NCI-H1048 (cell line): ENCODE measurements at places on chromosomes 2 and 18.

GRCh38 chr2:240208631-240209211 is 68.3 kb upstream of the OTOS start:
- DNase-seq, result no peak

- DNase-seq, result no peak
Measured at GRCh38 chr18:48090021-48090420, 159.6 kb upstream of the SMAD2 start.

- no peak for DNase-seq
Measured at GRCh38 chr2:2738684-2739083, 407.6 kb upstream of the MYT1L start.

DNA sequence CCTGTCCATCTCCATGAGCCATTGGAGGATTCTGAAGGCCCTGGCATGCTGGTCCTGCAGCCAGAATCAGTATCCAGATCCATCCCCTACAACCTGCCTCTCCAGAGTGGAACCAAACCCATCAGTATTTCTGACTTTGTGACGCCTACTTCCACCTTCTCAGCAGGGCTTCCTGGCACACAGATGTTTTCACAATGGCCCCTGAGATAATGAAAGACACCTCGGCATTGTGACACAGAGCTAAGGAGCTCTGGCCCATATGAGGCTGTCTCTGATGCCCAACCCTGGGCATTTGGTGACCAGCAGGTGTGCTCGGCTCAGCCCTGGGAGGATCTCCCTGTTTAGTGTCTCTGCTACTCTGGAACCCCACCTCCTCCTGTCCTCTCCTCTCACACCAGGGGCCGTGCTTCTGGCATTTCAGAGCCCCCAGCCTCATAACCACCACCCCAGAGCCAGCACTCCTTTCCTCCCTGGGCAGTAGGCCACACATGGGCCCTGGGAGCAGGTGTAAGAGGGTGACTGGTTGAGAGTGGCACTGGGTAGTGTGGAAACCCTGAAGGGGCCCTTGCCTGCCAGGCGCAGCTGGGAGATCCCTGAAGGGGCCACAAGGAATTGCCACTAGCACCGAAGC is 38.2 kb downstream of the FOSL2 start:
- no peak for DNase-seq

DNA sequence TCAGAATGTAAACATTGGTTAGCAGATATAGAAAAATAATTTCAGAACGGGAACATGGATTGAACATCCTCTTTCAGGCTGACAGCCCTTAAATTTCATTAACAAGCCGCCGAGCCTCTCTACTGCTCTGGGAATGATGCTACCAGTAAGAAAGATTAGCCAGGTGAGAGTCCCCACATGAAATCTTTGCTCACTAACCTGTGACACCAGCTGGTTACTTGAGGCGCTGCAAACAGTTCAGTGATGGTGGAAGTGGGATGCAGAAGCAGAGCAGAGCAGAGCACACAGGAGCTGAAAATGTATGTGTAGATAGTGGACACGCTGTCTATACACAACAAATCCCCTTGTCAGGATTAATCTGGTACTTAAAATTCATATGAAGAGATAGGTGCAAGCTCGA is 721.1 kb downstream of the DPP10 start:
- DNase-seq, result no peak

DNA sequence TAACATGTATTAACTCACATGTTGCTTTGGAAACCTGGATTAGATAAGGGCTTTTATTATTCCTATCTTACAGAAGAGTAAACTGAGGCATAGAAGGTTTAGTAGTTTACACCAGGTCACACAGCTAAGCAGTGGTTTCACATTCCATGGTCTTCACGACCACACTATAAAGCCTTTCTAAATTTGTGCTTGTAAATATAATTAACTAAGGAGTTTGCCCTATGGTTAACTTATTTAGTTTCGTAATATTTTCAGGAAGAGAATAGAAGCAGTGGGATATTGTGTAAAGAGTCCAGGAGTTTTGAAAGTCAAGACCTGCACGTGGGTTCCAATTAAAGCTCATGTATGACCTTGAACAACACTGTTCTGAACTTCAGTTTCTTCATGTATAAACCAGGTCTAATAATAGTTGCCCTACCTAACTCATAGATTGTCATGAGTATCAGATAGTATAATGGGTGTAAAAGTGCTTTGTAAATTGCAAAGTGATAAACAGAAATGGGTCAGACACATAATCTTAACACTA is 19.5 kb upstream of the SOS1 start:
- no peak for DNase-seq

- DNase-seq, result no peak
Measured at GRCh38 chr2:46798041-46798440, 117.6 kb downstream of the MCFD2 start.

DNA sequence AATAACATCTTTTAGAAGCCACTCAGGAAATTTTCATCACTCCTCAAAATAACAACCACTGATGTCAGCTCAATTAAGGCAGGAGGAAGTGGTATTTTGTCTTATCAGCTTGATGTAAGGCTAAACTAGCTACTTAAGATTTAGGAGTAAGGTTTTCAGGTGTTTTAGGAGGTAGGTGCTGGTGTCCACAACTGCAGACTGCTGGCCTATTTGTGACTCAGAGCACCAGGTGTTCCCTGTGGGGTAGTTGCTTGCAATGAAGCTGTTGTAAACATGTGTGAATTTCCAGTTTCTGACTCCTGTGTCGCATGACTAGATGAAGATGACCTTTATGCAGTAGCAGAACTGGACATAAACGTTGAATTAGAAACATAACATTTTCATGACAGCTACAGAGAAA is 164.2 kb downstream of the THSD7B start:
- no peak for DNase-seq

- DNase-seq, result no peak
Measured at GRCh38 chr2:100902817-100903405, 83.0 kb downstream of the NPAS2 start.

- no peak for DNase-seq
Measured at GRCh38 chr2:181575024-181575649, 81.8 kb downstream of the CERKL start.

DNA sequence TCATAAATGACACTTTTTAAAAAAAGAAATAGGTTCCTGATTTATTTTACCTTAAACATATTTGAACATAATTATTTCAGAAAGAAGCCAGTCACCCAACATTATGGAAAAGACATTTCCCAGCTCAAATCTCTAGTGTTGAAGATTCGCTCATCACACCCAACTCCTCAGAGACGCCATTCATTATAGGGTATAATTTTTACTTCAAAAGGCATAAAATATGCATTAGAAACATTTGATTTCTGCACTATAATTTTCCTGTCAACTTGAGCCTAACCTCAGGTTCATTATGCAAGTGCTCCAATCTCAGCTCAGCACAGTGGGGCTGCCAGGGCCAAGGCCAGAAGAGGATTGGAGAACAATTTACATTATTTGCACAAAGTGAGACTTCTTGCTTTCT is 58.8 kb upstream of the TTN start:
- no peak for DNase-seq

GRCh38 chr18:79542876-79543750 is 136.5 kb upstream of the CTDP1 start:
- no peak for DNase-seq

DNA sequence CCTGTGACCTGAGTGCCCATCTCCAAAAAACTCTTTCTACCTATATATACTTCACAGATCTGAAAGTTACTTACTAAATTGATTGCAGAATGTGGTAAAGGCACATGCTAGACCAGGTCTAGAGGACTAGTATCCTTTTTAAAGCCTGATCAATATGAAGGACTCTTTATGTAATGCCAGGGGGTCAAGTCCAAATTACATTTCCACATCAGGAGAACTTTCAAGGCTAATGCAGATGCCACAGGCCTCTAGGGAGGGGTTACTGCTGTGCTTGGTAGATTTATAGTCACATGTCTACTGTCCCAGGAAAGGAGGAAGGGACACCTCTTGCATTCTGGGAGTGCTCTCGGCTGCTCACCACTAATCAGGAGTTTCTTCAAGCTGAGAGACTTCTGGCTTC is 118.4 kb upstream of the NOSTRIN start:
- DNase-seq, result no peak

- DNase-seq, result no peak
Measured at GRCh38 chr2:38120264-38120592, 44.3 kb upstream of the CYP1B1 start.

DNA sequence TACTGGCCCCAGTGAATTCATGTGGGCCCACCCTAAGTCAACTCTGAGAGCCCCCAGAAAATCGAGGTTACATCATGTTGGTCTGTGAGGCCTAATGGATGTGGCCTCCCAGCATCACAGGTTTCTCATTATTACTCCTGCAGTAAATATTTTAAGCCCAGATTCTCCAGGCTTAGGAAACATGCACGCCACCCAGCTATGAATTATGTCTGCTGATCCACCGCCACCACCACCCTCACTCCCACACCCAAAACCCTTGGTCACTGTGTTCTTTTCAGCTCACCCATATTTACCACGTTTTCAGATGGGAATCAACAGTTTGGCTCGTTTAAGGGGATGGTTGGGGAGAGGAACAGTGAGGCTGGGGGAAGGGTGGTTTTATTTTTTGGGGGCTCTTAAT is 128.6 kb downstream of the NCK2 start:
- DNase-seq, result no peak

DNA sequence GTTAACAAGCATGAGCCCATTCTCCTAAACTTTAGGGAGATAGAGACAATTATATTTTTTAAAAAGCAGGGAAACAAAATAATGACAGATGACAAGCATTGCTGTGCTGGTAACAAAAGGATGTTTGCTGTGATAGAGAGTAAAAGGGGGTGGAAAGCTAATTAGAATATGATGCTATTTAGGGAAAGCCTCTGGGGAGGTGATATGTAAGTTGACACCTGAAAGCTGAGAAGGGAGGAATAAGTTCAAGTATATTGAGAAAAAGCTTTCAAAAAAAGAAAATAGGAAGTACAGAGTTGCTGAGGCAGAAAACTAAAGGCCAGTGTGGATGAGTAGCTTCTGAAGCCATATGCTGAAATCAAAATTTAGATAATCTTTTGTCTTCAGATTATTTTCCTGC is 565.2 kb upstream of the NRXN1 start:
- no peak for DNase-seq

DNA sequence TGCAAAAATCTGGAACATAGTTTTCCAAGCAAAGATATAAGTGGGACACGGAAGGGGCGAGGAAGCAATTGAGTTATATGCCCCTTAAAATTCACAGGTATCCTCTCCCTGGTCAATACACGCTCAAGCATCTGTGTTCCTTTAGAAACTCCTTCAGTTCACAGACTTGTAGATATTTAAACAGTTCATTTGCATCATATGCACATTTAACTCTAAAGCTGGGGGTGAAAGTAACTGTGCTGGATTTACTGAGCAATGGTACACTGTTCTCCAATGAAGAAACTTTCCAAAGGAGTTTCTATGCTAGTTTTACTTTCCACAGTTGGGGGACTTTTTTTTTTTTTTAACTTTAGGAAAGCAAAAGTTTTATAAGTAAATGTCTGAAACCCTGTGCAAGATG is 293.0 kb upstream of the TNP1 start:
- no peak for DNase-seq

DNA sequence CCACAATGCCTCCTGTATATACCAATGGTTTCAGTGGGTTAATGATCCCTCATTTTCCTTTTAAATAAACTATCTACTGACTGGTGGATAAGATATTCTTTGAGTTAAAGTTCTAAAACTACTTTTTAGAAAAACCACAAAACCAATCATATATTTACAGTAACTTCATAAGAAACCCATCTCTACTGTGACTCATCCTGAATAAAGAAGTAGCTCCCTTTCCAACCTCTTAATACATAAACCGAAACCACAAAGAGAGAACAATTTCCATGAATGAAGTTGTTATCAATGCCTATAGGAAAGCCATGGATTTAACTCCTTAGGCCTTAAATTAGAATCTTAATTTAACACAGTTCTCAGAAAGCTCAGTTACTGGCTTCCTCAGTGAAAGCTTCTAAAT is 227.0 kb upstream of the SMAD7 start:
- DNase-seq, result no peak

- DNase-seq, result no peak
Measured at GRCh38 chr2:134594399-134594798, 124.4 kb downstream of the TMEM163 start.

- peak; percentile 43 for DNase-seq
Measured at GRCh38 chr18:3665780-3666525, 216.0 kb downstream of the TGIF1 start.

DNA sequence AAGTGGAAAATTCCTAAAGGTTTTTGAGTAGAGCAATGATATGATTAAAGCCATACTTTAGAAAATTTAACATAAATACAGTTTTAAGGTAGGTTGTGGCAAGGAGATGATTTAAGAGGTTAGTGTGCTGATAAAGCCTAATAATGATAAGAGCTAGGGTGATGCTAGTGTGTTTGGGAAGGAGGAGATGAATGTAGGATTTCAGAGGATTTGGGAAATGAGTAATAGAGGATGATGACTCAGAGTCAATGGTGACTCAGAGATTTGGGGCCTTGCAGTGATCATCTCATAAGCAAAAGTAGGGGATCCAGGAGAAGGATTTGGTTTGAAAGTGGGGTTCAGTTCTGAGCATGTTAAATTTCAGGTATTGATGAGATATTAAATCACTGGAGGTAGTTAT is 23.3 kb downstream of the STAMBP start:
- no peak for DNase-seq

DNA sequence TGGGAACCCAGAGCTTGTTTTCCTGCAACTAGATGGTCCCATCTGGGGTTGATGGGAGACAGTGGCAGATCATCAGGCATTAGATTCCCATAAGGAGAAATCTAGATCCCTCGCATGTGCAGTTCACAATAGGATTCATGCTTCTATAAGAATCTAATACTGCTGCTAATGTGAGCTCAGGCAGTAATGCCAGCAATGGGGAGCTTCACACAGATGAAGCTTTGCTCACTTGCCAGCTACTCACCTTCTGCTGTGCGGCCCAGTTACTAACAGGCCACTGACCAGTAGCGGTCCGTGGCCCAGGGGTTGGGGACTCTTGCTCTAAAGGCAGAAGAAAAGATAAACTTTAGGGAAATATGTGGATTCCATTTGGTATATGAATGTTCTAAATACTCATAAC is 192.9 kb downstream of the AFF3 start:
- DNase-seq, result no peak

GRCh38 chr2:36658277-36658748 is 38.2 kb upstream of the VIT start:
- DNase-seq, result no peak

DNA sequence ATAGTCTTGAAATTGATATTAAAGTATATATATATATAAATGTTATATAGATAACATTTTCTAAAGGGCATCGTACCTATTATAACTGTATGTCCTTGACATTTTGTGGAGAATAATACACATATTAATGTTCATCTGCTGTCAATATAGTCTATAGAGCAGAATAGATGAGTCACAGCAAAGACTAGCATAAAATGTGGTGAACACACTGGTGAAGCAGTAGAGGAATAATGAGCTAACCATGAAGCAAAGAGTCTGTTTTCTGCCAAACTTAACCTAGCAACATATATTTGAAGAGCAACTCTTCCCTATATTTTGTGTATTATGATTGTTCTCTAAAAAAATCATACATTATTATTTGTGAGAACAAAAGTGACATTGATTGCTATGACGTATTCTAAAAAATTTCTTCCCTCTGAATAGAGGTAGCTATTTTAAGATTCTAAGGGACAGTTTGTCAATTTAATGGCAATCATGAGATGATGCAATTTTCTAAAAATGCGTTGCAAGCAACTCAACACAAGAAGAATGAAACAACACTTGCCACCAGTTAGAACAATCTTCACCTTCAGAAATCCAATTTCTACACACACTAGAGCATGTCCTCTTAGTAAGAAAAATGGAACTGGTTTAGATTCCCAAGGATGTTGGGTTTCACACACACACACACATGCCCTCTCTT is 22.0 kb downstream of the DOCK10 start:
- DNase-seq, result no peak
